ENCODE measurements at places on chromosomes 7 and 10.
A peak's percentile ranks its signal among the peaks of the same experiment; 100 is the strongest.

DNA sequence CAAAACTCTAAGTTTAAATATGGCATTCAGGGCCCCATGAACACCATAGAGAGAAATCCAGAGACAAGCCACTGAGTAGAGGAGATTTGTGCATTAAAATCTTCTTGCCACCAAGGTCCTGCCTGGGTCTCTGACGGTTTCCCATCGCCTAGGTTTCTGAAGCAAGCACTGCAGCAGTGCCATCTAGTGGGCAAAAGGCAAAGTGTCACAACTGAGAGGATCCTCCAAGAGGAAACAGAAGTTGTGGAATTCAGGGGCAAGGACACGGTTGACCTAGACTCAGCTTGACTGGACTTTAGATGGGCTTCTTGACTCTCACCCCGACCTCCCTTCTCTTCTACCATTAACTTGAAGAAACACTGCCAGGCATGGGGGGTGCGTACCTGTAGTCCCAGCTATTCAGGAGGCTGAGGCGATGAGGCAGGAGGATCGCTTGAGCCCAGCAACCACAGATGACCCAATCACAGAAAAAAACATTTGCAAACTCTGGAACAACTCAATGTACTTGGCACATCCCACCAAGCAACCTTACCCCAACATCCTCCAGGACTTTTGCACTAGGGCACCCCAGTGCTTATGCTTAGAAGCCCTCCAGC is 604.1 kb downstream of the GALNT17 start:
- DNase-seq, result peak; percentile 83

DNA sequence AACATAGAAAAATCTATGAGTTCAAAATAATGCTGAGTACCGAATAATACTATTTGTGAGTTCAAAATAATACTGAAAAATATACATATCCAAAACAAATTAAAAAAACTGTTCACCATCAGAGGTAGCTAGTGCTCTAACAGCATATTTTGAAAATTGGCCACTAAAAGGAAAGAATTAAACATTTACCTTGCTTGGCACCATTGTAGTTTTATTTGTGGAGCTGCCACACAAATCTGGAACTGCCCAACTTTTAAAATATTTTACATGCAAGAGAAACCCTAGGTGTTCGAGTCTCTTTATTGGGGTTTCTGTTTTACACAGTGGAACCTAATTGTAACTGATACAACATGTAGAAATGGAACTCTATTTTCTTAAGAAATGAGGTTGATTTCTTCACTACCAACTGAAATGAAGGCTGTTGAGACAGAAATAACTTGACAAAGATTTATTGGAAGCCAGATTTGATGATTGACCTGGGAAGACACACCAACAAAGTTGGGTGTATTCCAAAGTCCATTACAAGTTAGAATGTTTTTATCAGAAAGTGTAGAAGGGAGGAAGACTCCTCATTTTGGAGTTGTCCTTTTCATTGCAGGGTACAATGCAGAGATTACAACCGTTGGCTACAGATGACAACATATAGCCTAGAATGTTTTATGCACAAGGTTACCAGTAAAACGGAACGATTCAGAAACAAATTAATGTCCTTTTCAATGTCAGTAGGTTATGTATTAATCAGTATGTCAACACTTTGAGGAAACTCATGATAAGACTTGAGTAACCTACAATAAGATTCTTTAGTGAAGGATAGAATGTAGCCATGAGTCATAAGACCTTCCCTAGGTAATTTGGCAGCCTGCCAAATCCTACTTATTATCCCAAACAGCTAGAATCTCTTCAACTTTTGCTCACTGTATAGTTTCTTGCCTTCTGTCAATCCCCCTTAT is 73.8 kb upstream of the PAPSS2 start:
- no peak for DNase-seq

- DNase-seq, result no peak
These were observed 687 bp upstream of the DKK1 start for GRCh38 chr10:52313256-52313932.

GRCh38 chr10:60203993-60204618 is 185.6 kb downstream of the ANK3 start:
- DNase-seq, result peak; percentile 67

DNA sequence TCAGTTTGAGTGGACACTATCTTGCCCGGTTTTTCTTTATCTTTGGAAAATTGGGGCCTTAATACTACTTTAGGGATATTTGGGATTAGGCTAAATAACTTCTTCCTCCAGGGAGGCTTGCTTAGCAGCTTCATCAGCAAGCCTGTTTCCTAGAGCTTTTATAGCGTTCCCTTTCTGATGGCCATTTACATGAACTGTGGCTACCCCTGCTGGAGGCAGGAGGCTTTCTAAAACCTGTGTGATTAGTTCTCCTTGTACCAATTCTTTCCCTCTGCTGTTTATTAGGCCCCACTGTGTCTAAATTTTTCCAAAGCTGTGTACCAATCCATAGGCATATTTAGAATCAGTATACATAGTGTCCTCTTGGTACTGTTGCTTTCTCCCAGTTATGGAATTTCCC is 61.7 kb upstream of the CNTNAP2 start:
- DNase-seq, result no peak

DNA sequence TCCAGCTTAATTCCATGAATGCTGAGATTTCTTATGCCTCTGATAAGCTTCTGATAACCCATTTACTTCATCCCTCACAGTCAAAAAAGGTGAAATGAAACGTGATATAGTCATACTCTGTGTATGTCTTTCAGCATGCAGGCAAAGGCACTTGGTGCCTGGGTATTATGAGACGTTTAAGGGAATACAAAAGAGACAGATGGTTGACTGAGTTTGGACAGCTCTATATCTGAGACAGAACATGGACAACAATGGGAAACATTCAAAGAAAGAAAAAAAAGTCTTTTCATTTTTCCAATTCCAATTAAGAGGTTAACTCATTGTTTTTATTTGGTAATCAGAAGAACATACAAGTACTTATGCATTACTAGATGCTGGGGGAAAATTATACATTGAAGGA is 96.2 kb downstream of the PPP1R17 start:
- DNase-seq, result no peak

- no peak for DNase-seq
These were observed 57.2 kb upstream of the VIPR2 start for GRCh38 chr7:159201722-159202330.

- no peak for DNase-seq
These were observed 61.2 kb downstream of the PRKAR2B start for GRCh38 chr7:107105591-107106245.

DNA sequence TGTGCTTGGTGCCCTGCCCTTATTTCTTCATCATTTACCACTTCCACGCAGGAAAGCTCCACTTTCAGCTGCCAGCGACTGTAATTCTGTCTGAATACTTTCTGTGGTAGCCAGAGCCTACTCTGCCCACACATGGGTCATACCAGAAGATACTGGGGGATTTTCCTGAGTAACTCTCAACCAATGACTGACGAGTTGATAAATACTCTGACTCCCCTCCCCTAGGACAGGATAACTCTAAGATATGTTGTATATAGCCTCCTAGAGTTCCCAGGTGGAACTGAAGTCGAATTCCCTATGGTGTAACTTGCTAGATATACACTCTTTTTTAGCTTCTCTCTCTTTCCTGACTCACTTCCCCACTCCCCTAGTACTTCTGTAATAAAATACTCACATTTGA is 29.8 kb downstream of the SEM1 start:
- DNase-seq, result no peak

DNA sequence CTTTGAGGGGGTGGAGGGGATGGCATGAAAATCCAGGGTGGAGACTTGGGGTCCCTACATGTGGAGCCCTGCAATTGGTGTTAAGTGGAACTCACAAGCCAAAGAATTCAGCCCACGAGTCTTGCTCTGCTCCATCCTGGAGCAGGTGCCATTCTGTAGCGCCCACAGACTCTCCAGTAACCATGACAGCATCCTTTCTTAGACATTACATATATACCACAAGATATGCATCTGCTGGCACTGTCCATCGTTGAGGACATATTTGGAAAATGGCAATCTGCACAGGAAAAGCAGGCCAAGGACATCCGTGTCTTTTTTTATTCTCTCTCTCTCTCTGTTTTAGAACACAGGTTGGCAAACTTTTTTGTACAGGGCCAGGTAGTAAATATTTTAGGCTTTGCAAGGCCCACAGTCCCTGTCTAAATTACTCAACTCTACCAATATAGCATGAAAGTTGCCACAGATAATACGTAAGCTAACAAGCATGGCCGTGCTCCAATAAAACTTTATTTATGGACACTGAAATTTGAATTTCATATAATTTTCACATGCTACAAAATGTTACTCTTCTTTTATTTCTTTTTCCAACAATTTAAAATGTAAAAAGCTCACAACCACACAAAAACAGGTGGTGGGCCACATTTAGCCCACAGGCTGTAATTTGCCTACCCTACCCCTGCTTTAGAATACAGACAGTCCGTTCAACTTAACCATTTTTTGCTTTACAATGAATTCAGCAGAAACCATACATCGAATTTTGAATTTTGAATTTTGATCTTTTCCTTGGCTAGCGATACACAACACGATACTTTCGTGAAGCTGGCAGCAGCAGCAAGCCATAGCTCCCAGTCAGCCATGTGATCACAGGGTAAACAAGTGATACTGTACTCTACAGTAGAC is 141.4 kb upstream of the STK17A start:
- no peak for DNase-seq

DNA sequence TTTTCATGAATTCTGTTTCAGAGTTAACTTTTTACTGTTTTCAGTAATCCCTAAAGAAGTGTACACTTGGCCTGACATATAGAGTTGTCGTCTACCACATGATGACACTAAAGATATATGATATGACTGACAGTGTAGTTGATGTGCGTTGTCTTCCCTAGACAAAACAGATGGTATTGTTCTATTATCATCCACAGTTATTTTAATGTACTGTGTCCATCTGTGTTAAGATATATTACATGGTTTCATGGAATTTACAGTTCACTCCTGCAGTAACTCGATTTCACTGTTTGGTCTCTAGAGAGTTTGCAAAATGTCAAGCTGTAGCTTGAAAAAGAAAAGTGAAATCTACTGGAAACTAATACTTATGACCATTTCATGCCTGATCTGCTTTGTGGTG is 18.1 kb downstream of the FOXP2 start:
- no peak for DNase-seq

GRCh38 chr10:68103261-68103878 is 5.9 kb upstream of the MYPN start:
- no peak for DNase-seq

Data from inflammatory macrophage treated with lipopolysaccharide for 1 hour (primary cell).